ENCODE measurements at places on chromosomes 12 and 14.

GRCh38 chr12:59087077-59087673 lies 166.9 kb upstream of the LRIG3 start:
- no peak for DNase-seq

DNA sequence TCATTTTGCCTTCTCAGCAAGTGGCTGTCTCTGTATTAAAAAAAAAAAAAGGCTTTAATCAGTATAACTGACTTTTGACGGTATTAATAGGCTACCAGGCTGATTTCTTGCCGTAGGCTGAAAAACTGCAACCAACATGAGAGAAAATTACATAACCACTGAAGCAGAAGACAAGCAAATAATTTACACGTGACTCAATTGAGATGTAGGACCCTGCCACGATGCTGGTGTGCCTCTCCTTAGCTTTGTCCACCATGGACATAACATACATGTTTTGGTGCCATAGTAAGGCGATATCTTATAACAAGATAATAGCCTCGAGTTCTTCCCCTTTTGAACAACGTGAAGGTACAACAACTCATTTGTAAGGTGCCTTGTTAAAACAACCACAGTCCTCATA lies 88.7 kb upstream of the GRIP1 start:
- DNase-seq: no peak

- DNase-seq: no peak
Measured at GRCh38 chr14:65415613-65416012, 3.1 kb downstream of the FUT8 start.

DNA sequence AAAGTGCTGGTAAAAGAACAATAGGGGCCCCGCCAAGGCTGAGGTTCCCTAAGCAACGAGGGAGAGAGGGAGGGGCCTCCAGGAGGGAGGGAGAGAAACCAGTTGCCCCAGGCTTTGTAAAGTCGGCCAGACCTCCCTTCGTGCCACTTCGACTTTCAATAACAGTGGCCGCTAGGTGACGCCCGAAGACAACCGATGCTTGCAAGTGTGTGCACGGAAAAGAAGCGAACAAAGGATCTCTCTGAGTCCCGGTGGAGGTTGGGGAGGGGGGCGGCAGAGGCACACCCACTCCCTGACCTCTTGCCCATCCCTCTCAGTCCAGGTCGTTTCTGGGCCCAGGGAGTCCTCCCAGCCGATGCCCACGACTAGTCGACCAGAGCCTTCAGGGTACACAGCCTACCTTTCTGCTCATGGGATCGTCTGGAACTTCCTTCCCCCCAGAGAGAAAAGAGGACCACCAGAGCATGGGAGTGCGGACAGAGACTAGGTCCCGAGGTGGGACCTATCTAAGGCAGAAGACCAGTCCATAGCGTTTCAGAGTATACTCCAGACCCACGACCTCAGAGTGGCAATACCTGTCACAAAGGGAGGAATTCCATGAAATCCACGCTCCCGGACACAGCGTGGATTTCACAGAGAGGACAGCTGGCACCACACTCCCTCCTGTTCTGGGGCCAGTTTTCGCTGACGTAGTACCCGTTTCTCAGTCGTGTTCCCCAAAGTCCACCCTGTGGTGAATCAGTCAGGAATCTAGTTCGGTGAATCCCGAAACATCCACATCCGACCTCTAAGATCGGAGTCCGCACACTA lies 262.7 kb upstream of the ALG10B start:
- DNase-seq: no peak

Measured in activated T-cell treated with anti-CD3 and anti-CD28 coated beads for 4 hours (primary cell).